CD4-positive, alpha-beta T cell treated with Interleukin-21 for 1 hour (primary cell): ENCODE measurements at places on chromosomes 7 and 10.

- no peak for DNase-seq
These were observed 73.2 kb downstream of the FAM107B start for GRCh38 chr10:14701466-14701865.

GRCh38 chr10:105149371-105149891 lies 508.3 kb downstream of the SORCS3 start:
- no peak for DNase-seq

DNA sequence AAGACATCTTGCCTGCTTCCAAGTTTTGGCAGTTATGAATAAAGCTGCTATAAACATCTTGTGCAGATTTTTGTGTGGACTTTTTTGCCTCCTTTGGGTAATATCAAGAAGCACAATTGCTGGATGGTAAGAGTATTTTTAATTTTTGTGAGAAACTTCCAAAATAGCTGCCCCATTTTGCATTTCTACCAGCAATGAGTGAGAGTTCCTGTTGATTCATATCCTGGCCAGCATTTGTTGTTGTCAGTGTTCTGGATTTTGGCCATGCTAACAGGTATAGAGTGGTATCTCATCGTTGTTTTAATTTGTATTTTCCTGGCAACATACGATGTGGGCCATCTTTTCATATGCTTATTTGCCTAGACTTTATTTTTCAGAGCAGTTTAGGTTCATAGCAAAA lies 53.9 kb downstream of the BTAF1 start:
- no peak for DNase-seq

GRCh38 chr10:80279146-80279545 lies 10.3 kb downstream of the MAT1A start:
- DNase-seq = no peak

GRCh38 chr10:46069771-46070463 lies 23.8 kb upstream of the MSMB start:
- no peak for DNase-seq

- DNase-seq = no peak
These were observed 53.4 kb downstream of the GLRX3 start for GRCh38 chr10:130189608-130190054.

GRCh38 chr10:94902570-94902969 lies 35.9 kb upstream of the CYP2C9 start:
- DNase-seq = no peak

DNA sequence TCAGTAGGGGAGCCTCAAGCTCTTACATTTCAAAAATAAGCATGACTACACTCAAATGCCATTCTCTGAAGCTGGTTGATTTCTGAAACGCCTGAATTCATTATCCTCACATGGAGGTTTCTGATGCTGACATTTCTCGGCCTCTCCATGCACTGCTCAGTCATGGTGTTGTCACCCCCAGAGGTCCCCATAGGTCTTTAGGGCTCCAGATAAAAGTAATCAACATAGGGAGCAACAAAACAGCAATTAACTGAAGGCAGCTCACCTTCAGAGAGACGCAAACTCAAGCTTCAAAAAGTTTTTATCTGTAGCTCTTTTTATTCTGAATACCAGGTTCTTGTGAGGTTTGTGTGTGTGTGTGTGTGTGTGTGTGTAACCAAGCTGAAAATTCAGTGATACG lies 223.2 kb upstream of the LRRN3 start:
- DNase-seq = no peak

DNA sequence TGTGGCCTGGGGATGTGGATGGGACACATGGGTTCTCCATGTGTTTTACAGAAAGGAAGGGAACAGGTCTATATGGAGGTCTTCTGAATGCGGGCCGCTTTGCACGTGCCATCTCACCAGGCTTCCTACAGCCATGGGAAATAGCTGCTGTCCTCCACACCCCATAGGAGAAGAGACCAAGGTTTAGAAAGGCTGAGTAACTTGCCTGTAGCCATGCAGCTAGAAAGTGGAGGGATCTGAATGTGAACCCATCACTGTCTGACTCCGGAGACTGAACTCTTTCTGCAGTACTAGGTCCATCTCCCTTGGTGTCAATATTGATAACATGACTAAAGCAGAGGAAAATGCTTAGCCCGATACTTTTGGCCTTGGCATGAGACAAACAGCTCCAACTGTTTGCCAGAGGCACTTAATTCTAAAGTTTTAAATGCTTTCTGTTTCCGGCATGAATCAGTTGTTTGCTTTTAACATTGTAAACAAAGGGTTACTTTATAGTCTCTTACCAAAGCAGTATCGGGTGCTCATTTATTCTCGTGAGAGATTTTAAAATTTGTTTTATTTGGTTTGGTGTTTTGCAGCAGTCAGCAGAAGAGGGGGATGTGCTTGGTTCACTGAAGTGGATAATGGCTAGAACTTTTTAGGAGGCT lies 64.8 kb upstream of the LOXL4 start:
- no peak for DNase-seq

- DNase-seq = no peak
These were observed 138.6 kb downstream of the EMX2 start for GRCh38 chr10:117681104-117681503.

DNA sequence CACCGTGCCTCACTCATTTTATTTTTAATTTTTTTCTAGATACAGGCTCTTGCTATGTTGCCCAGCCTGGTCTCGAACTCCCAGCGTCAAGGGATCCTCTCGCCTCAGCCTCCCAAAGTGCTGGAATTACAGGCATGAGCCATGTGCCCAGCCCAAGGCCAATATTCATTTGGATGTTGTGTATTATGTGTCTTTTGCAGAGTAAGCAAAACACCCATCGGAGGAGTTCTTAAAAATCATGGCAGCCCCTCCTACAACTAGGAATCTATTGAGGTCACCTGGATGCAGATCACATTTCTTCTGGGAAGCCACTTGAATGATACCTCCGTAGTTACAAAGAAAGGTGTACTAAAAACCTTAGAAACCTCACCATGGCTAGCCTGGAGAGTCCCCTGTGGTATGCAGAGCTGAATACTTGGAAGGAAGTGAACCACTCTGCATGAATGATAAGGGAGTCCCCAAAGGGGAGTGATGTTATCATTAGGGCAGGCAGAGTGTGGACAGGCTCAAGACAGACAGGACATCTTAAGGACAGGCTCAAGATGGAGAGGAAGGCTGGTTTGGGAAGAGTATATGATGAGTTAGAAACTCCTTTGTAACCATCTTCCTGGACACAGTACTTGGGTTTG lies 185.7 kb downstream of the TAX1BP1 start:
- DNase-seq = no peak

DNA sequence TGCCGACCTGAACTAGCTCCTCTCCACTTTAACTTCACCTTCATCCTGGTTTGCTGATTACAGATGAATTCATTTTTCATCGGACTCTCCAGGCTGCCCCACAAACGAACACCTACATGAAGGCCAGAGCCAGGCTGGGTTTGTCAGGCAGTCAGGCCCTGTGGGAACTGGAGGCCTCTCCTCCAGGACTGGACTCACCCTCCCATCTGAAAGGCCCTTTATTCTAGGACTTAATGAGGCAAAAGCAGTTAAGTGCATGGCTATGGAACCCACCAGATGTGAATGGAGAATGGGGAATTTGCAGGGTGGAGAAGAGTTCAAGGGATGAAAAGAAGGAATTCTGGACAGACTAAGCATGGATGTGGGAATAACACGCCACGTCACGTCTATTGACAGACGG lies 170.8 kb downstream of the ARHGAP12 start:
- no peak for DNase-seq

GRCh38 chr10:114647545-114648138 lies 10.4 kb downstream of the ABLIM1 start:
- no peak for DNase-seq

- DNase-seq = no peak
These were observed 133.2 kb downstream of the DNAJB6 start for GRCh38 chr7:157470017-157470322.

DNA sequence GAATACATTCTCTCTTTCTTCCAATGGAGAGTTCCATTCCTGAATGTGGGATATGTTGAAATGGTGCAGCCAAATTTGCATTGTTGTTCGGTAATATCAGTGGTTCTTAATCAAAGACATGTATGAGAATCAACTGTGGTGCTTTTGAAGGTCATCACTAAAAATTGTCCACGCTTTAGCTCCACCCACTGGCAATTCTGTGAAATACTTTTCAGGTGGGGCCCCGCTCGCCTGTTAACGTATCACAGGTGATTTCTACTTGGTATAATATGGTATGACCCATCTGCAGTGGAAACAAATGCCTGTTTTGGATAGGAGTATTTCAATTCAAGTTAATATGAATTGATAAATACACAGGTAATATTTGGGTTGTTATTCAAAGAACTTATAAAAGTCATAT lies 178.4 kb downstream of the NSUN6 start:
- no peak for DNase-seq

- DNase-seq = no peak
These were observed 44.4 kb downstream of the CUBN start for GRCh38 chr10:17085011-17085725.

DNA sequence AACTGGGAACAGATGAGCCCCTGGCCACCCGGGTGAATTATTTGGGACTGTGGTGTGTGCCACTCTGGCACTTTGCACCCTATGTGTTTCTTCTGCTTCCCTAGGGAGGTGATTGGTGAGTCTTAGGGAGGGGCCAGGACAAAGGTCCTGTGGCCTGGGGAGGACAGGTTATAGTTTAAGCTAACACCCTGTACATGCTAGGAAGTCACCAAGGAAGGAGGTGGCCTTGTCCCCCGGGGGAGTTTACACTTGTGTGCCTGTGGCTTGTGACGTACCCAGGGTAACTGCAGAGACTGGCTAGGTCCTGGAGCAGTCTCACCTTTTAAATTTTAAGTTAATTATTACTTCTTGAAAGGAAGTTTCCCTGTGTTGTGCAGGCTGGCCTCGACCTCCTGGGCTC lies 196.2 kb downstream of the BAMBI start:
- no peak for DNase-seq

- DNase-seq = no peak
These were observed 1021.3 kb downstream of the XPNPEP1 start for GRCh38 chr10:108901781-108902618.

GRCh38 chr10:15738270-15738925 lies 18.7 kb upstream of the ITGA8 start:
- DNase-seq = no peak

- DNase-seq = no peak
These were observed 68.1 kb downstream of the LHPP start for GRCh38 chr10:124529661-124530214.

- peak; percentile 81 for DNase-seq
These were observed 2.0 kb upstream of the HEPACAM2 start for GRCh38 chr7:93228302-93228701.

- no peak for DNase-seq
These were observed 11.1 kb downstream of the ZNF316 start for GRCh38 chr7:6648066-6648814.

DNA sequence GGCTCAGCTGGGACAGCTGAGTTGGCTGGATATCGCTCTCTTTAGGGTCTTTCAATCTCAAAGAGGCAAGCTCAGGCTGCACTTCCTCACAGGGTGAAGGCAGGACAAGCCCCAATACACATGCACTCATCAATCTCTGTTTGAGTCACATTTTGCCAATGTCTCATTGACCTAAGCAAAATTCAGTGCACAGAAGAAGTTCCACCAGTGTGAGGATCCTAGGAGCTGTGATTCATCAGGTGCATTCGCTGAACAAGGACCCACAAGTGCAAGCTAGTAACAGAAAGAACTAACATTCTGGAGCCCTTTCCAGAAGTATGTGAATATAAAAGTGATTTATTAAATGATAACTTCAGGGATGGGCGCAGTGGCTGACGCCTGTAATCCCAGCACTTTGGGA lies 477.2 kb downstream of the GPAM start:
- DNase-seq = no peak

GRCh38 chr7:43625980-43626379 lies 43.1 kb downstream of the STK17A start:
- no peak for DNase-seq

GRCh38 chr10:63713191-63714144 lies 192.3 kb downstream of the REEP3 start:
- DNase-seq = no peak

DNA sequence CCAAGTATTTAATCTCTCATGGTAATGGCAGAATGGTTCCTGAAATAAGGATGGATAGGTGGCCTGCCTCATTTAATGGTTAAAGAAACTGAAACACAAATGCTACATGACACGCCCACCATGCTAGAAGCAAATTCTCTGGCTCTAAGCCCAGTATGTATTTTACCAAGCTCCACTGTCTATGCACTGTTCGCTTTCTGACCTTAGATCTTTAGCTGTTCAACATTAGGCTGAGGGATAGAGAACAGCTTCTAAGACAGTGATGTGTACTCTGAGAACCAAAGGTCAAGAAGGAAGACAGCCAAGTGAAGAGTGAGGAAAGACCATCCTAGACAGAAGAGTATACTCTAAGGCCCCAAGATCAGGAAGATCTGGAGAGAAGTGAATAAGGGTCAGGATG lies 26.6 kb downstream of the FAM3C start:
- DNase-seq = no peak

DNA sequence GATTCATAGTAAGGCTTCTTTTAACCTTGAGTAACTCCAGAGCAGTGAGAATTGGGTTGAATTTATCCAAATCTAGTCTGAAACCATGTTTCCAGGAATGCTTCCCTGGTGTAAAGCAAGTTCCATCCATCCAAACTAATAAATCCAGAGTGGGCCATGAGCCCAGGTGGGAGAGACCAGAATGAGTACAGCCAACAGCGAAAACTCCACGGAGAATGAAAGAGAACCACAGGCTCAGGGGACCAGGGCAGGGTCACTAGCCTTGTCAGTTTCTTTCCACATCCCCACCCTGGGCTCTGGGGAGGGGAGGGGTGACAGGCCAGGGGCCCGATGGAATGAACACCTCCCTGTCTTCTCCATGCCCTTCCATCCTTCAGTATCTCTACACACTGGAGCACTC lies 180.1 kb downstream of the NEURL1 start:
- DNase-seq = no peak

- no peak for DNase-seq
These were observed 50.6 kb downstream of the CFTR start for GRCh38 chr7:117530390-117530789.

DNA sequence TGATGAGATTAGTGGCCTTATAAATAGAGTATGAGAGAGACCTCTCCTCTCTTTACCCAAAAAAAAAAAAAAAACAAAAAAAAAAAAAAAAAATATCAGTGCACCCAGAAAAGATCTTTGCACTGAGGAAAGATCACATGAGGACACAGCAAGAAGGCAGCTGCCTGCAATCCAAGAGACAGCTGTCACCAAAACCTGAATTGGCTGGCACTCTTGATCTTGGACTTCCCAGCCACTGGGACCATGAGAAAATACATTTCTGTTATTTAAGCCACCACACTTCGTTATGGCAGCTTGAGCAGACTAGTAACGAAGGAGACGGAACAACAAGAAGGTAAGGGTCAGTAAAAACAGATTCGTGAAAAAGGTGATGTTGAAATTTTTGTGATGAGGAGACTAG lies 47.0 kb downstream of the TMEM106B start:
- peak; percentile 2 for DNase-seq

DNA sequence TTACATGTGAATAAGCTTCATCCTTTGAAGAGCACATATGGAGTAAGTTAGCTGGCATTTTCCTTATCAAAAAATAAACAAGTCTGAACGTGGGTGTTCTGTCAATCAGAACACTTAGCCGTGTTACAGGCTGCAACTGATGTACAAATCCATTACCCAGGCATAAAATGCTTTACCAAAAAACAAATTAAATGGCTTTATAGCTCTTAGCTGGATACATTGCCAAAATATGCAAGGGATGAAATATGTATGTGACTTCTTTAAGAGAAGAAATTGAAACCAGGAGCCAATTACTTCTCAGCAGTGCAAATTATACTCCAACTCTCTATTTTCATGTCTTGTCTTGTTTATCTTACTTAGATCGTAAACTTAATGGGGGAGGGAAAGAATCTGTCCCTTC lies 214.8 kb downstream of the DGKB start:
- no peak for DNase-seq

GRCh38 chr10:104445359-104445758 lies 91.7 kb downstream of the CFAP58 start:
- DNase-seq = no peak

GRCh38 chr7:113968713-113969112 lies 49.9 kb upstream of the PPP1R3A start:
- no peak for DNase-seq
